ENCODE measurements at places on chromosomes 7 and 10.

- no peak for DNase-seq
Measured at GRCh38 chr10:116201011-116201410, 72.0 kb downstream of the GFRA1 start.

GRCh38 chr10:3772361-3773171 is 12.4 kb downstream of the KLF6 start:
- DNase-seq, result no peak

- DNase-seq, result no peak
Measured at GRCh38 chr7:133688483-133689239, 435.8 kb downstream of the EXOC4 start.

DNA sequence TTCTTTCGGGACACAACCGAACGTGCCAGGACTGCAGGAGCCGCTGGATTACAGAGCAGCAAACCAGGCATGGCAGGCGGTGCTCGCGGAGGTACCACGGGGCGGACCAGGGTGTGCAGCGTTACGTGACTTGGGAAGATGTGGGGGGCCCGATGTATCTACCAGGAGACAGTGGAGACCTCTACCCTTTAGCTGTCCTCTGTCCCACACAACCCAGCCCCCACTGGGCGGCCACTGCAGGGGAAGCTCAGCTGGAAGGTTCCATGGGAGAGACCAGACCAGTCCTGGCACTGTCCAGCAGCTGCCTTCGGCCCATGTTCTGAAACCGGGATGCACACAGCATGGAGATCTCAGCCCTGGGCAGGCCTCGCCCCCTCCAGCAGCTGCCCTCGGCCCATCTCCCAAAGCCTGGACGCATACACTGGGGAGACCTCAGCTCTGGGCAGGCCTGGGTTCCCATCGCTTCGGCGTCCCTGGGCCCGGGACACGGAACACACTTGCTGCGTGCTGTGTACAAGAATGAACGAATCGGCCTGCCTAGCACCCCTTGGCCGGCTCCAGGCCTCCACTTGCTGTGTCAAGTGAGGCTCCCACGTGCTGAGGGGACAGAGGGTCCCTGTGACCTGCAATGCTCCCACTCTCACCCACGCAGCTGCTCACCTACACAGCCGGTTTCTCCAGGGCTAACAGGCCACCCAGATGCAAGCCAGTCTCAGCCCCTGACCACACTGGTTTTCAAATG is 177.4 kb downstream of the ELFN1 start:
- DNase-seq, result no peak

DNA sequence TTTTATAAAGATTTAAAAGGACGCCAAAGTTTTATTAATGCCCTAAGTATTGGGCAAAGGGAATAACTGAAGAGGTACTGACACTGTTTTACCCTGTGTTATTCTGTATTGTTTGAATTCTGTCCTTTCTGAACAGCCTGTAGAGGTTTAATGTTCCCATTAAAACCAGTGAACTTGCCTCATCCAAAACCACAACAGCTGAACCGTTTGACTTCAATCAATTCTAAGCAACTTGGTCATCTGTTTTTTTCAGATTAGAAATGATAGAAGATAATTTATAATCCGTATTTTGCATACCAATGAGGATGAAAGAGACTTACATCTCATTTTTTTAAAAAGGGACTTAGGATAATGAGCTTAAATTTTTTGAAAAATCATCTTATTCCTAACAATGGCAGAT is 40.4 kb downstream of the HACD1 start:
- DNase-seq, result no peak

DNA sequence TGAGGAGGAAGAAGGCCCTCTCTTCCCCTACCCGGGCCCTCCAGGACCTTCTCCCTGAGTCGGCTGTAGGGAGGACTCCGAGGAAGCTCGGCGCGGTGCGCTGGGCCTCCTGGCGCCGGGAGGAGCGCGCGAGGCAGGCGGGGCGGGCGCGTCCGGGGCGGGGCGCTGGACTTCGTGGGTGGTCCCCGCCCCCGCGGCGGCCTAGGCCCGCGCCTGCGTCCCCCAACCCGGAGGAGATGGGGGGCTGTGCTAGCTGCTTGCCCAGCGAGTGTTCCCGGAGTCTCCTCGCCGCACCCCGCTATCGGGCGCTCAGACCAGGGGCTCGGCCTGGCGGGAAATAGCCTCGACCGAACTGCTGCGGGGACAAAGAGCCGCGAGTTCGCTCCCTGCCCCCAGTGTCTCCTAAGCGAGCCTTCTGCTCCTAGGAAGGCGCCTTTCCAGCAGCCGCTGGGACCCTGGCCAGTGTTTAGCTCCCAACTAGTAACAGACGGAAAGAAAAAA is 19.2 kb upstream of the SMO start:
- DNase-seq, result no peak

DNA sequence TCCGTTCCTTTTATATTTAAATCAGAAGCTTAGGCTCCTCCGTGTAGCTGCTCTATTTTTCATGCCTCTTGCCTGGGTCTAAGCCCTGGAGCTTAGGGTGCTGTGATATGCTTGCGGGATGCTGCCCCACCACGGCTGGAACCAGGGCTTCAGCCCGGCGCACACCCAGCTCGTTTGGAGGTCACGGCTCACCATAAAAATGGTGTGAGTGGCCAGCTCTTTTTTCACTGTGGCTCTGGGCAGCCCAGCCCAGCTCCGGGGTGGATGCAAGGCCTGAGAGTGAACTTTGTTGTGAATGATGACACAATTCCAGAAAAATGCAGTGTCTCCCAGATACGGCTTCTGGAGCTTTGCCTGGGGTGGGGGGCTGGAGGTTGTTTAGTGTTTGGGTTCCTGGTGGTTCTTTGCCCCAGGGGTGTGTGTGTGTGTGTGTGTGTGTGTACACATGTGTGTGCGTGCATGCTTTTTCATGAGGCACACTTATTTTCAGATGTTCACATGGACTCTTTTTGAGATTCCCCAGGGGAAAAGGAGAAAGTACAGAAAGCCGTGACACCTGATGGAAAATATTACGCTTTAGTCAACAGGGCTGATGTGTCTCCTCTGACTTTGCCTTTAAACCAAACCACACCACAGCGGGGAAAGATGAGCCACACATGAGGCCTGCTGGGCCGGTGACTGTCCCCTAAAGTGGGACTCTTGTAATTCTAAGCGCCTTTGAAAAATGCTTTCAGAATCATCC is 46.2 kb downstream of the GRK5 start:
- no peak for DNase-seq

- no peak for DNase-seq
Measured at GRCh38 chr10:3265088-3265487, 92.5 kb upstream of the PITRM1 start.

- DNase-seq, result peak; percentile 6
Measured at GRCh38 chr10:84267503-84268126, 22.8 kb downstream of the RGR start.

- no peak for DNase-seq
Measured at GRCh38 chr10:21479570-21480315, 45.7 kb downstream of the SKIDA1 start.

DNA sequence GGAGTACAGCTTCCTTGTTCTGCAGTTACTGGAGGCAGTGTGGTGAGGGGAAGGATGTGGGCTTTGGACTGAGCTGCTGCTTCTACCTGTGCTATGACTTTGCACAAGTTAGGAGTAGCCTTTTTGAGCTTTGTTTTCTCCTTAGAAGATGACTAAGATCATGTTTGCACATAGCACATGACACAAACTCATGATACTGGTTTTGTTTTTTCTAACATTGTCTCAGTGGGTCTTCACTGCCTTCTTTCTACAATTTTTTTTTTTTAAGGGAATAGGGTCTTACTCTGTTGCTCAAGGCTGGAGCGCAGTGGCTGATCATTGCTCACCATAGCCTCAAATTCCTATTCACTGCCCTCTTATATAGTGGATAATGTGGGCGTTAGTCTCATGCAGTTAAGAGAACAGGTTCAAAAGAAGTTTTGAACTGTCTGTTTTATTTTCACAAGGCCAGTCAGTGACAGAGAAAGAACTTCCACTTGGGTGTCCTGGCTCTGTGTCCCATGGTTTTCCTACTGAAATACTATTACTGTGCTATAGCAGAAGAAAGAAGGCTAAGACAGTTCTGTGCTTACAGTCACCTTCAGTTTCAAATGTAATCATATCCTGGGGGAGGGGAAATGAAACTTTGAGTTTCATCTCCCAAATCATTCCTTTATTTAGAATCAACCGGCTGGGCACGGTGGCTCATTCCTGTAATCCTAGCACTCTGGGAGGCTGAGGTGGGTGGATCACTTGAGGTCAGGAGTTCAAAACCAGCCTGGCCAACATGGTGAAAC is 72.0 kb downstream of the KAT6B start:
- peak; percentile 26 for DNase-seq

DNA sequence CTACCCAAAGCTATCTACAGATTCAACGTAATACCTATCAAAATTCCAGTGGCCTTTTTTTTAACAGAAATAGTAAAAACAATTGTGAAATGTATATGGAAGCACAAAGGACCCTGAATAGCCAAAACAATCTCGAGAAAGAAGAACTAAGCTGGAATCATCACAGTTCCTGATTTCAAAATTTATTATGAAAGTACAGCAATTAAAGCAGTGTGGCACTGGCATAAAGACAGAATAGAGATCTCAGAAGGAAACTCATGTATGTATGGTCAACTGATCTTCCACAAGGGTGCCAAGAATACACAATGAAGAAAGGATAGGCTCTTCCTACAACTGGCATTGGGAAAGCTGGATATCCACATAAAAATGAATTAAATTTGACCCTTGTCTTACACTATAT is 23.2 kb downstream of the PNLIPRP3 start:
- DNase-seq, result no peak

- DNase-seq, result no peak
Measured at GRCh38 chr10:63573068-63573697, 52.0 kb downstream of the REEP3 start.

GRCh38 chr7:152902870-152903860 is 143.6 kb downstream of the ACTR3B start:
- DNase-seq, result no peak

- DNase-seq, result no peak
Measured at GRCh38 chr7:29309041-29309854, 114.7 kb downstream of the CHN2 start.

Measured in NK-92 treated with Interleukin-12 subunit alpha and Interleukin-12 subunit beta, amount 100 ng/mL, for 24 hours (cell line).